ENCODE measurements at places on chromosomes 12 and 14.

- DNase-seq: no peak
These were observed 32.9 kb downstream of the MIPOL1 start for GRCh38 chr14:37230551-37231194.

GRCh38 chr12:132200800-132201199 lies 56.5 kb downstream of the NOC4L start:
- DNase-seq: no peak

DNA sequence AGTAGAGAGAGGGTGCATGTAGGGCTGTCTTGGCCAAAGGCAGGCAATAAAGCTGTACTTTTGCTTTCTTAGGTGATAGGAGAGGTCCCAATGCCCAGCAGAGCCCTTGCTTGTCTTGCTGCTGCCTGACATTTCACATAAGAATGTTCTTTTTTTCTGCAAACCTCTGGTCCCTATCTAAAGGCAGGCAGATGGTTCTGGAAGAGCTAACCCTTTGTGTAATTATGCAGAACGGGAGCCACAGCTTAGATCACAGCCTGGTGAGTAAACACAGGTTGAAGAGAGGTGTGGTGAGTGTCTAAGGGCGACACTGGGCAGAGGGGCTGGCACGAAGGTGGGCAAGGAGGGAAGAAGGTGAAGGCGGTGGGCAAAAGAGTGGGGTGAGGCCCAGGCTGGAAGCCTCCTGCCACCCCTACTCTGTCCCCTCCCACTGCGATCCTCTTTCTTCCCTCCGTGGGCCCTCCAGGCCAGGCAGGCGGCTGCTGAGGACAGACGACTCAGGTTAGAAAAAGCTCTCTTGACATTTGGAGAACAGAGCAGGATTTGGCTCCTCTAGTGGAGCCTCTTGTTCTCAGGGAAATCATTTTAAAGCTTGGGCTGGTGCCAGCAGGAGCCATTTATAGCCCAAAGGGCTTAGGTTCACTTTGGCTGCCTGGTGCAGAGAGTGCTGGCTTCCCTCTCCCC lies 42.8 kb downstream of the PRMT8 start:
- no peak for DNase-seq

GRCh38 chr14:71013551-71014192 lies 106.4 kb downstream of the PCNX1 start:
- no peak for DNase-seq

DNA sequence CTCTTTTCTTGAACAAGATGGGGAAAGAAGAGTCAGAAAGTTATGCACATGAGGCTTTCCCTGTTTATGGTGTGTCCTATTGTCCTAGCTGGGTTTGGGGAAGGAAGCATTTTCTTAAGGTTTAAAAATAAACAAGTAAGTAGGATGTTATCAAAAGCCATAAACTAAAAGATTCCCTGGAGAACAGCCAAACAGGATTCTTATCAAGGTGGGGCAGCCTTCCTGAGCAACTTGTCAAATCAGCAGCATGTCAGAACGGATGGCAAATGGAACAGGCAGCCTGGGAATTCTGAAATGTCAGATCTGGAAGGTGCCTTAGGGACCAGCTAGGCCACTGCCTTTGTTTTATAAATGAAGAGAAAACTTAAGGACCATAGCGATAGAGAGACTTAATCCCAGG lies 152.2 kb upstream of the RGS6 start:
- DNase-seq: no peak

DNA sequence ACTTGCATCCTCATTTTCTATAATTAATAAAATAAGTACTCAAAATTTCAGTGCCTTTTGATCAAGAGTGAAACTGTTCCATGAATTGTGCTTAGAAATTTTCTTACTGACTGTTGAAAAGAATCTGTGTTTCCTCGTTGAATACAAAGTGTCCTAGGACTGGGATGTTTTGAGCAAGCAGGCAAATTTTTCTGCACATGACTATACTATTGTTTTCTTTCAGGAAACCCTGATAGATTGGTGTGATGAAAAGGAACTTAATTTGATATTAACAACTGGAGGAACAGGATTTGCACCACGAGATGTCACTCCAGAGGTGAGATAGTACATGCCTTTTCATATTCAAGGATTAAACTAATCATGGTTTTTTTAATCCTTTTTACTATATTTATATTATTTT lies 316.3 kb downstream of the GPHN start:
- no peak for DNase-seq

- DNase-seq: no peak
These were observed 89.0 kb upstream of the PPM1H start for GRCh38 chr12:63023926-63024325.

DNA sequence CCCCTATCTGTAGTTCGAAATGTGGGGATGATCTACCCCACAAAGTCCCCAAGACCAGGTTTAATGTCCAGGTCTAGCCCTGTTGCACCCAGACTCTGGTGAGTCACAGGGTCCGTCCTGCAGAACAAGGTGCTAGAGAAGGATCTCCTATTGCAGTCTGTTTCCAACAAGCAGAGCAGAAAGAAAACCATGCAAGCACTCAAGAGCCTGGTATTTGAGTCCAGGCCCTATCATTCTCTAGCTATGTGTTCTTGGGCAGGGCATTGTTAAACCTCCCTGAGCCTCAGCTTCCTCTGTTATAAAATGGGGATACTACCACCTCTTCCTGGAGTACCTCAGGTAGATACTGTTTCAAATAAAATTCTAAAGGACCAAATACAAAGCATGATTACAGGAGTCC lies 24.4 kb downstream of the MAP3K9 start:
- no peak for DNase-seq

DNA sequence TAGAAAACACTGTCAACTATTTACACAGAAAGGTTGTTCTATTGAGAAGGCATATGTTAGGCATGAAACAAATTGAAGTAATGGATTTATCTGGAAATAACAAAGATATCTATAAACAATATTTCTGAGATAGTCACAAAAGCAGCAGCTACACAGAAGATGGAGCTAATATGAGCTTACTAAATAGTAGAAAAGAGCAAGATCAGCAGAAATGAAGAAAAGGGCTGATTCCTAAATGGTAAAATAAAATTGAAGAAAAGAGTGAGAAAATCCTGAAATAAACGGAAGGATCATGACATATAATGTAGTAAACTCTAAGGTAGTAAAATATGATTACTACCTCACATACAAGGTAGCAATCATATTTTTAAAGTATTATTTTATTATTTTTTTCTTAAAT lies 1263.9 kb downstream of the FSCB start:
- DNase-seq: no peak

GRCh38 chr14:58947814-58948445 lies 240.5 kb upstream of the DAAM1 start:
- no peak for DNase-seq

- DNase-seq: no peak
These were observed 21.8 kb upstream of the ATXN7L3B start for GRCh38 chr12:74515849-74516248.

DNA sequence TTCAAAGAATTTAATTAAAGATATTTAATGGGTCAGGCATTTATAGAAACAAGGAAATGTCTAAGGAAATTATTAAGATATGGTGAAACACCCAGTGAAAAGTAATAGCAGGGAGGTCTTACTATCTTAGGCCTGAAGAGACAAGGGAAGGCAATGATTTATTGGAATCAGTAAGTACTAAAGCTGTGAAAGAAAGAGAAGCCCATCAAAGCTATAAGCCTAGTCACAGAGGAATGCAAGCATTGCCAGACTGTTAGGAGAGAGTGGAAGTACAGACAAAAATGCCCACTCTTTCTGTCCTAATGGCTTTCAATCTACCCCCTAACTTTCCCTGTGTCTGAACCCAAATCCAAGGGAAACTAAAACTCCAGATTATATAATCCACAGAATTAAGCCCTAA lies 69.2 kb upstream of the PIK3C2G start:
- DNase-seq: no peak

- no peak for DNase-seq
These were observed 651 bp downstream of the PFKM start for GRCh38 chr12:48119834-48120195.

- no peak for DNase-seq
These were observed 754 bp downstream of the ZNF605 start for GRCh38 chr12:132955094-132956010.

GRCh38 chr14:104048758-104049507 lies 36.6 kb upstream of the ASPG start:
- no peak for DNase-seq

GRCh38 chr12:57940052-57940914 lies 1.1 kb upstream of the ATP23 start:
- DNase-seq: no peak

- no peak for DNase-seq
These were observed 2.3 kb downstream of the ARHGDIB start for GRCh38 chr12:14959126-14959440.

DNA sequence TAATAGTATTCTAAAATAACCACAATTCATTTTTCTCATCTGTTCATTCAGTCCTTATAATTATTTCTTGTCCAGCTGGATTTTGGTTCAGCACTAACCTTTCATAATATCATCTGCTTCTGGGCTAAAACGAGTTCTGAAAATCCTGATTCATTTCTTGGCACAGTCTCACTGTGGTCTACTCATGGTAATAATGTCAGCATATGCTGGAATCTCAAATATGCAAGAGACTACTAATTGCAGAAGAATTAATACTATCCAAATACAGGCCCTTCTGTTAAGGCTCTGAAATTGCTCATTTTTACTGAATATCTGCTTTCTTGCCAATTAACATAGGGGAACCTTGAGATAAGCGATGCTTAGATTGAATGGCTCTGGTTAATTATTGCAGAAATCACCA lies 597.1 kb downstream of the RPL10L start:
- DNase-seq: no peak

- DNase-seq: no peak
These were observed 414.7 kb downstream of the RAD51B start for GRCh38 chr14:68234101-68234905.

DNA sequence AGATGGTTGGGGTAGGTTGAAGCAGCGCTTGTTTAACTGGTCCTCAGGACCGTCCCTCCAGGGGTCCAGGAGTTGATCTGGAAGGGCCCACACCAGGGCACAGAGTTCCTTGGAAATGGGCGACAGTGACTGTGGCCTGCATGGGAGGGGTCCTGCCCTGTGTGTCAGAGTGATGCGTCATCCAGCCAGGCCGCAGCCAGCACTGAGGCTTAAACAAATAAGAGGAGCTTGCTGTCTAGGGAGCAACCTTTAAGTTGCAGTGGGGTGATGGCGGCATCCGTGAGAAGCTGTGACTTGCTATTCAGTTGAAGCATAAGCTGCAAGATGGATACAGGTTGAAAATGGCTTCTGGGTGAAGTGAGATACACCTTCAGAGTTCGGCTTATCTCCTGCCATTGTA lies 20.2 kb downstream of the DCAF4 start:
- no peak for DNase-seq

DNA sequence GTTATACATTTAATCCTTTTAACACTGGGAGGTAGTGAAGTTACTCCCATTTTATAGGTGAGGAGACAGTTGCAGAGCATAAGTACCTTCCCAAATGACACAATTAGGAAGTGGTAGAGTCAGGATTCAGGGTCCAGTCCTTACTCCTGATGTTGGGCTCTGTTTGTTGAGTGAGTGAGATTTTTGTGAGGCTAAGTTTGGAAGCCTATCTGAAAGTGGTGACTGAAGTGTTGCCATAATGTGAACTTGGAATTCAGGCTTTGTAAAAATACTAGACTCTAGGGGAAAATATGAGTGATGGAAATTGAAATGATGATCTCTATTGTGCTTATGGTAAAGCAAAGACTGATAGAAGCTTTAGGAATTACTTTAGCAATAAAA lies 2.2 kb downstream of the NUDT4 start:
- no peak for DNase-seq

DNA sequence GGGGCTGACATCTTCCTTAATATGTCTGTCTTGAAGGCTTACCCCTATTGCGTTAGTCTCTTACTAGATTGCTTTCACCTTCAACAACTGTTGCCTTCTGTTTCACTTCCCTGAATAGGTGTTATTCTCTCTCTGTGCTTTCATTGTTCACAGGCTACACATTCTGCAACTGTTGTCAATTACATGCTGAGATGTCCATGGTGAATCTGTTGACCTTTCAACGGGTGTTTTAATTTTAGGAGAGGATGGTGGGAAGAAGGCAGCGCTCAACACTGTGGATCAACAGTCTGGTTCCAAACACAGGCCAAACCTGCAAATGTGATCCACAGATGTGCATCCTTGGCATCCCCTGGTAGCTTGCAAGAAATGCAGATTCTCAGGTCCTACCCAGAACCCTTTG lies 101.9 kb downstream of the DACT1 start:
- no peak for DNase-seq

- DNase-seq: no peak
These were observed 20.0 kb upstream of the CLEC2D start for GRCh38 chr12:9649532-9649940.

All from tibial artery (tissue), 4 donors.